ENCODE measurements at places on chromosomes 3 and 15.

DNA sequence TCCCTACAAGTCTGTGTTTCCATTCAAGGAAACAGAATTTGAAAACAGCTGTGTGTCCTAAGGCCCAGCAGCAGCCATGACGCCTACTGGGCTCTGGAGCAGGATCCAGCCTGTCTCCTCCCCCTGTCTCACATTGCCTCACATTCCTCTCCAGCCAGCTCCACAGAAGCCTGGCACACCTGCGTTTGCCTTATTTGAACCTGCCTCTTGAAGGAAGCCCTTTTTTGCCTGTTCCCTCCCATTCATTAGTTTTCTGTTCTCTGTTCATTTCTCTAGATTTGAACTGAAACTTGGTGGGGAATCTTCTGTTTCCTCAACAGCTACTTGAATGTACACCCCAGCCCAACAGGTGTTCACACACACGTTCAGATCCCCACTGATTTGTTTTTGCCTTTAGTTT lies 890.5 kb downstream of the TUSC7 start:
- peak; percentile 46 for DNase-seq

DNA sequence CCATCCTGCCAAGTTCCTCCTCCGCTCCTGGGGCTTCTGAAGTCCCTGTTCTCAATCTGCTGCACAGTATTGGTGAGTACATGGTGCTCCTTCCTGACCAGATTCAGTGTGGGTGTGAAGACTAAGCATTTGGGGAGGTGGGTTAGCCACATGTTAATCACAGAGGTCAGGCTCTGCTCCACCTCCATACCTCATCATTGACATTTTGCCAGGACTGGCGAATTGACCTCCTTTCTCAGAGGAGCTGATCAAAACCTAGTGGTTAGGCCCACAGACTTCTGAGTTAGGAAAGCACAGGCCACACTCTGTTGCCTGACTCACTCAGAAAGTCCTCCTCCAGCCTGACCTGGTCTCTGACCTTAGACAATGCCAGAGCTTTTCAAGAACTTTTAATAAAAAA lies 8.4 kb upstream of the RPS17 start:
- DNase-seq: no peak

GRCh38 chr3:126340596-126340942 lies 16.6 kb downstream of the KLF15 start:
- DNase-seq: no peak

DNA sequence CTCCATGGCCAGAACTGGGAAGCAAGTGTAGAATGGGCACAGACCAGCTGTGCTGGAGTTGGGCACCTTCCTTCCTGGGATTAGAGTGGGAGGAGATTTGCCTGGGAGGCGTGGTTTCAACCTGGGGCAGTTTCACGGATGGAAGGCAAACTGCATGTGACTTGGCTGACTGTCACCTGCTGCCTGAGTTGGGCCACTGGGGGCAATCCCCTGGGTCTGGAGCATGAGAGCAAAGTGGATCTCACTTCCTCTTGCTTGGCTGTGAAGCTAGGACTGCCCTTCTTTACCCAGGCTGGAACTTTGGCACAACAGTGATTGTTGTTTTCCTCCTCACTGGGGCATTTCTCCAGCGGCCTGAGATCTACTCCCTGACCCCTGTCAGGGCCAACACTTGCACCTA lies 1247.0 kb upstream of the EPHA6 start:
- no peak for DNase-seq

DNA sequence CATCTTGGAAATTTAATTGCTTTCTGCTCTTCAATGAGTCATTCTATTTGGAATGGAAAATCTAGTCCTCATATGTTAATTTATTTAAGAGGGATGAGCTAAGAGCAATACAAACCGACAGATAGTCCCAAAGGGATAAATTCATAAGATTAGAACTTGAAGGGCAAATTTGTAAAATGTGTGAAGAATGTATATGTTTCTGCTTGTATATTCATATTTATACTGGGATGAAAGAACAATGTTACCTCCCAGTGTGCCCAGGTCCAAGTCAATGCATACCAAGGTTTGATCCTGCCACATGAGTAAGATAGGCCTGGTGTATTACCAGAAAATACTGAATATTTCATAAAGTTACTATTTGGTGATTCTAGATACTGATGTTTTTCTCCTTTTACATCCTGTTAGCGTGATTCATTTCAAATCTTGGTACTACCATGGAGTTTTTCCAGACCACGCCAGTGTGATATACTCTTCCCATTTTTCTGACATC lies 255.6 kb upstream of the SEMA6D start:
- no peak for DNase-seq

- DNase-seq: no peak
These were observed 95.8 kb downstream of the PPARG start for GRCh38 chr3:12384451-12385233.

GRCh38 chr15:51004103-51004551 lies 90.6 kb downstream of the TNFAIP8L3 start:
- no peak for DNase-seq

DNA sequence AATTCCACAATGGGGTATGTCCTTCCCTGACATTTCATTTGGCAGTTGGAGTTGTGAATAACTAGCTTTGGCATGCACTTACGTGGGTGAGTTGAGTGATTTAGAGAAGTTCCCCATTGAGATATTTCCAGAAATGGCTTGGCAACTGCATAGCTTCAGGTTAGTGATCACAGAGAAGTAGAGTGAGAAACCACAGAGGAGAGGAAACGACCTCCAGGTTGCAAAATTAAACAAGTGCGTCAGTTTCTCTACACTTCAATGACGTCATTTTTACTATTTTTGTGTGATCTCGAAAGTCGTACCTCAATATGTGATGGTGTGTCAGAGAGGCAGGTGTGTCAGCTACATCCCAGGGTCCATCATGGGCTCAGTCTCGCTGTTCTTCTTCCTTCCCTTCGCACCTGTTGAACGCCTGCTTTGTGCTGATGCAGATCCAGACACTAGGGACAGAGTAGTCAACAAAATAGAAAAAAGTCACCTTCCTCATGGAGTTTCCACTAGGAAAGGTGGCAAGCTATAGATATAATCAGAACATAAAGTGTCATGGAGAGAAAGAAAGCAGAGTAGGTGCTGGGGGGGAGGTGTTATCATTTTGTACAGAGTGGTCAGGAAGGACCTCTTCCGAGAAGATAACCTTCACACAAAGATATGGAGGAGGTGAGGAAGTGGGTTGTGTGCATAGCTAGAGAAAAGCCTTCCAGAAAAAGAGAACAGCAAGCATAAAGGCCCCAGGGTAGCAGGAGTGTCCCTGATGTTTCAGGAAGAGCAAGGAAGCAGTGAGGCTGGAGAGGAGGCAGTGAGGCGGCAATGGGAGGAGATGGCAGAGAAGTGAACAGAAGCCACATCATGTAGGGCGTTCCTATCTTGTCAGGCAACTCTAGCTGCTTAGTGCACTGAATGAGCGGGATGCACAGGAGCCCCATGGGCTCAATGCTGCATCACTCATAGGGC lies 75.6 kb downstream of the MCTP2 start:
- DNase-seq: no peak

GRCh38 chr3:44240061-44240460 lies 1.6 kb upstream of the TOPAZ1 start:
- DNase-seq: no peak

DNA sequence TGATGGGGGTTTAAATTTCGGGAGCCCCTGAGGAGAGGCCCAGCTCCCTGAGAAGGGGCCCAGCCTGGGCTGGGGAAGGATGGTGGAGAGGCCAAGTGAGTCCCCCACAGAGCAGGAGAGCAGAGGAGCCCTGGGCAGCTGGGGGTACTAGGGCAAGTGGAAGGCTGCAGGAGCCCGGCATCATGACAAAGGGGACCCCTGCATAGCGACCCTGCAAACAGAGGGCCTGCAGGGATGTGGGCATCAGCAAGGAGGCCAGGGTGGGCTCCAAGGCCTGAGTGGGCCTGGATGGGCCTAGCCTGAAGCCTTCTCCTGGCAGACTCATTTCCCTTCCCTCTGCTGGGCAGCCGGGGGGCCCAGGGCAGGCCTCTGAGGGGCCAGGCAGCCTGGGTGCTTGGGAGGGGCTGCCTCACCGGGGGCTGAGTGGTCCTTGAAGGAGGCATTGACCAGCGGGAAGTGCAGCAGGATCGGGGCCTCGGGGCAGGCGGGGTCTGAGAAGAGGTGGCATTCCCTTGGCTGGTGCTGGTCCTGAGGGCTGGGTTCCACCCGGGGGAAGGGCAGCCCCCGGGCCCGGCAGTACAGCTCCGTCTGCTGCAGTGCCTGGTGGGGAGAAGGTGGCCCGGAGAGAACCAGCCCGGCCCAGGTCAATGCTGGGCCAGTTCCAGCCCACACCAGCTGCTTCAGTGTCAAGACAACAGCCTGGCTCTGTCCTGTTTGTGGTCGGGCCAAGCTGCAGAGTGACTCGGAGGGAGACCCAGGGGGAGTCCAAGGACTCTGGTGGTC lies 24.7 kb downstream of the PLA2G4D start:
- DNase-seq: no peak

- DNase-seq: peak; percentile 76
These were observed 2.2 kb downstream of the FOXB1 start for GRCh38 chr15:60006203-60006862.

GRCh38 chr3:138974462-138974861 lies 27.4 kb downstream of the FOXL2NB start:
- DNase-seq: no peak

Data from stomach (tissue), 19 donors.